ENCODE measurements at places on chromosomes 11 and 22.
A peak's percentile ranks its signal among the peaks of the same experiment; 100 is the strongest.

DNA sequence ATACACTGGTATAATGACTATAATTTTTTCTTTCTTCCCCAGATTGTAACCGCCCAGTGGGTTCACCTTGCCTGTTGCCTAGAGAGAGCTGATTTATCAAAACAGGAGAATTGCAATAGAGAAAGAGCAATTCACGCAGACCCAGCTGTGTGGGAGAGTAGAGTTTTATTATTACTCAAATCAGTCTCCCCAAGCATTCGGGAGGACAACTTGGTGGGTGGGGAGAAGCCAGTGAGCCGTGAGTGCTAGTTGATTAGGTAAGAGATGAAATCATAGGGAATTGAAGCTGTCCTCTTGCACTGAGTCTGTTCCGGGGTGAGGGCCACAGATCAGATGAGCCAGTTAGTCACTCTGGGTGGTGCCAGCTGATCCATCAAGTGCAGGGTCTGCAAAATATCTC, 73.2 kb downstream of the SLC35F2 start:
- DNase-seq, result no peak

GRCh38 chr11:128766591-128767081, 72.8 kb downstream of the FLI1 start:
- no peak for DNase-seq

DNA sequence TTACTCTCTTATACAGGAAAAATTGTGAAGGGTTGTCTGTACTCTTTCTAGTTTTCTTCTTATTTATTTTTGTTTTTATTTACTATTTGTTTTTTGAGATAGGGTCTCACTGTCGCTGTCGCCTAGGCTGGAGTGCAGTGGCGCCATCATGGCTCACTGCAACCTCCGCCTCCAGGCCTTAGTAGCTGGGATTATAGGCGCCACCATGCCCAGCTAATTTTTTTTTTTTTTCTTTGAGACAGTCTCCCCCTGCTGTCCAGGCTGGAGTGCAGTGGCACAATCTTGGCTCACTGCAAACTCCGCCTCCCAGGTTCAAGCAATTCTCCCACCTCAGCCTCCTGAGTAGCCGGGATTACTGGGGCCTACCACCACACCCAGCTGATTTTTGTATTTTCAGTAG, 18.4 kb downstream of the CUL5 start:
- no peak for DNase-seq

DNA sequence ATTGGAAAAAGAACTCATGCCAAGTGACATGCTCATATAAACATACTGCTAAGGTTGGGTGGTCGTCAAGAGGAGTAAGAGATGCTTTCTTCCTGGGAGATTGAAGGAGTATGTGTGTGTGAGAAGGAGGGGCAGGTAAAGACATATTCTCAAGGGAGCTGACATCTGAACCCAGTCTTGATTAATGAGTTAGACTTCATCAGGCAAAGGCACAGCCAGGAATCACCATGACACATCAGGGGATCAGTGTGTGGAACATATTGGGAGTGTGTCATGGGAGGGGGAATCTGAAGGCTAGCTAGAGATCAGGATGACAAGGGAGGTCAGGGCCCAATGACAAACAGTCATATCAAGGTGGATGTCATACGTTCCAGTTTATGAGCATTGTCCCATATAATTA, 14.9 kb downstream of the CNTF start:
- DNase-seq, result no peak

GRCh38 chr11:105986554-105986953, 35.5 kb downstream of the MSANTD4 start:
- DNase-seq, result no peak

GRCh38 chr11:64518928-64519327, 72.1 kb upstream of the SLC22A12 start:
- no peak for DNase-seq

- no peak for DNase-seq
These were observed 224.5 kb downstream of the ADAMTS15 start for GRCh38 chr11:130672911-130673310.

DNA sequence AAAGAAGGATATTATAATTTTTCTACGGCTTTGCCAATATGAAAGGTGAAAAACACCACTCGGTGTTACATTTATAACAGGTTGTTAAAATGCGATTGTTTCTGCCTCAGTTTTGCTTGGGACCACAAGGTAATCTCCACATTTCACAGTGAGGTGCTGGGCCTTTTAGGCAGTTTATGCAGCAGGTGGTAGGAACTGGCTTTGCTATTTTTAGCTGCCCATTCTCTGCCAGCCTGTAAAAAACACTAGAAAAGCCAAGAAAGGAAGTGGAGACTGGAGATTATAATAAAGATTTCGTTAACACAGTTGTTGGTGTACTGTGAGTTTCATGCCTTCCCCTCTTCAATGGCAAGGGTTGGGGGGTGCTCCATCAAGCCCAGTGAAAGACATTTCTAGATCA, 8.0 kb upstream of the MRPL16 start:
- DNase-seq, result no peak

GRCh38 chr11:118436639-118437207, 431 bp downstream of the KMT2A start:
- DNase-seq, result peak; percentile 32

GRCh38 chr11:47130543-47130942, 46.1 kb downstream of the ARFGAP2 start:
- DNase-seq, result no peak

- DNase-seq, result no peak
These were observed 340.1 kb downstream of the NTM start for GRCh38 chr11:131710511-131710910.

GRCh38 chr11:41382927-41383326, 76.5 kb downstream of the LRRC4C start:
- no peak for DNase-seq

DNA sequence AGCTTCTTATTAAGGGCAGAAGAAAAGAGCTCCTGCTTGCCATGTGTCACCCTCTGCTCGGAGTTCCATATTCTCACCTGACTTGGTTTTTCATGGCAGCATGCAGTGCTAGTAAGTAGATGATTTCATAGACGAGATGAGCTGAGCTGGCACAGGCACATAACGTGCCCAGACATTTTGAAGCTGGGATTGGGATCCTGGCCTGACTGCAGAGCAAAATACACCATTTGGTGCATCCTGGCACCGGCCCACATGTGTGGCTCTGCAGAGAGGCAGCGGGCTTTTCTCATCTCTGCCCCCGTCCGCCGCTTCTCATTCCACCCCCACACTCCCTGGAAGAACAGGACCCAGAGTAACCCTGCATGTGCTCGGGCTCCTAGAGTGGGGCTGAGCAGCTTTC, 24.8 kb downstream of the FAM118A start:
- DNase-seq, result no peak

DNA sequence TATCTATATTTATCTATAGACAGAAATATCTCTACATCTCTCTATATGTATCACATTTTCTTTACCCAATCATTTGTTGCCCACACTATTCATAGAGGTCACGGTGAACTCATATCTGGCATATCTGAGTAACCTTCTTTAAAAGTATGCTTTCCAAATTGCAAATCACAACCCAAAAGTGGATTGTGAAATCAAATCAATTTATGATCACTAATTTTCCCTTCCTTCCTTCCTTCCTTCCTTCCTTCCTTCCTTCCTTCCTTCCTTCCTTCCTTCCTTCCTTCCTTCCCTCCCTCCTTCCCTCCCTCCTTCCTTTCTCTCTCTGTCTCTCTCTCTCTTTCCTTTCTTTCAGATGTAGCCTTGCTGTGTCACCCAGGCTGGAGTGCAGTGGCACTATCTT, 448.0 kb upstream of the CCDC90B start:
- DNase-seq, result no peak

GRCh38 chr11:92589512-92589911, 364.9 kb downstream of the FAT3 start:
- DNase-seq, result no peak

DNA sequence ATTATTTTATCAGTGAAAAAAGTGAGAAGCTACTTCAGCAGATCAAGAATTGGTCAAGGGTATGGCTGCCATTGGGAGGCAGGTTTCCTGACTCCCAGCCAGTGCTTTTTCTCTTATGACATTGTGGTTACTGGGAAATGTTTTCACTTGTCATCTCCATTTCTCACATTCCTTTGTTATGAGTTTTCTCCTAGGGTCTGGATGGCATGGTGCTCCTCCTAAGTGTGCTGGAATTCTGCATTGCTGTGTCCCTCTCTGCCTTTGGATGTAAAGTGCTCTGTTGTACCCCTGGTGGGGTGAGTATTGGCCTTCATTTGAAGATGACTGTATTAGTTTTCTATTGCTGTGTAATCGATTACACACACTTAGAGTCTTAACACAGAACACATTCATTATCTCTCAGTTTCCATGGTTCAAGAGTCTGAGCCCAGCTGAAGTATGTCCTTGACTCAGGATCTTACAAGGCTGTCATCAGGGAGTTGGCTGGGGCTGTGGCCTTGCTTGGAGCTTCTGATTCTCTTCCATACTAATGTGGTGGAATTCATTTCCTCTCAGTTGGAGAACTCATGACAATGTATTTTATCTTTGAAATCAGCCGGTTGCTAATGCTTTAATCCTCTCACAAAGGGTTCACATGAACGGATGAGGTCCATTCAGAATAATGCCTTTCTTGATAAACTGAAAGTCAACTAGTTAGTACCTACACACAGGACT, 21.0 kb upstream of the MS4A6E start:
- DNase-seq, result no peak

- no peak for DNase-seq
These were observed 25.9 kb upstream of the SCARF2 start for GRCh38 chr22:20463324-20464095.

GRCh38 chr11:78351979-78352841, 65.4 kb downstream of the GAB2 start:
- DNase-seq, result no peak

DNA sequence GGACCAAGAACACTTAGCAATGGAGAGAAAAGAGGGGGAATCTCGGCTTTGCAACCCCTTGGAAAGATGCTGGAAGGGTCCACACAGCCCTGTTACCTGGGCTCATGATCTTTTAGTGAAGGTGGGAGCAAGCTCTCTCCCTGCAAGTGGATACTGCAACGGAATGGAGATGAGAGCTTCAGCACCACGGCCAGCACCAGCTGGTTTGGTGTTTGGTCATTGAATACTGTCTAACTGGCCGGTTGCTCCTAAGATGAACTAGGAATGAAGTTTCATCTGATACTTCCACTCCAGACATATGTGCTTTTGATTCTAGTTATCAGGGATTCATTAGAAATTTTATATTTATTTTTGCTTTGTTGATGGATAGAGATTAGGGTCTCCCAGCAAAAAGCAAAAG, 16.3 kb downstream of the HTR3A start:
- no peak for DNase-seq

DNA sequence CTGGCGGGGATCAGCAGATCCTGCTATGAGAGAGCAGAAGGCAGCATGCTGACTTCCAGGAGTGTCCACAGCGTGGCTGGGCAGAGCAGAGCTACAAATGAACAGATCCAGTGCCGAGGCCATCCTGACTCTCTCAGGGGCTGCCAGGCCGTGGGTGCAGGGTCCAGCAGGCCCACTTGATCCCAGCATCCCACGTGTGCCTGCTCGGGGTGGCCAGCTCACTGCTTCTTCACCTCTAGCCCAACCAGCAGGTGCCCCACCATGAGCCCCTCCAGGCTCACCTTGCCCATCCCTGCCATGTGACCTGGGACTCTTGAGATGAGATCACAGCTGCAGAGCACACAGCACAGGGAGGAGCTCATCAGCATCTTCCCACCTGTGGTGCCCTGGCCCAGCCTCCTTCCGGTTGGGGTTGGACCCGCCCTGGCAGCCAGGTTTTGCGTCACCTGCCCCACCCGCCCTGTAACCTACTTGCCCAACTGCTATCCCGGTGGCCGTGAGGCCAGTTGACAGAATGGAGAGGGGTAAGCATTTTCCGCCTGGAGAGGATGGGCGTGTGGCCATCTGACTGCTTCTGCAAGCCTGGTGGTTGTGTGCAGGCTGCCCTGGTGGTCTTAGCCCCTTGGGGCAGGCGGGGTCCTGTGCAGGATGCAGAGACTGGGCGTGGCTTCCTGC, 11.0 kb downstream of the TANGO2 start:
- DNase-seq, result no peak

DNA sequence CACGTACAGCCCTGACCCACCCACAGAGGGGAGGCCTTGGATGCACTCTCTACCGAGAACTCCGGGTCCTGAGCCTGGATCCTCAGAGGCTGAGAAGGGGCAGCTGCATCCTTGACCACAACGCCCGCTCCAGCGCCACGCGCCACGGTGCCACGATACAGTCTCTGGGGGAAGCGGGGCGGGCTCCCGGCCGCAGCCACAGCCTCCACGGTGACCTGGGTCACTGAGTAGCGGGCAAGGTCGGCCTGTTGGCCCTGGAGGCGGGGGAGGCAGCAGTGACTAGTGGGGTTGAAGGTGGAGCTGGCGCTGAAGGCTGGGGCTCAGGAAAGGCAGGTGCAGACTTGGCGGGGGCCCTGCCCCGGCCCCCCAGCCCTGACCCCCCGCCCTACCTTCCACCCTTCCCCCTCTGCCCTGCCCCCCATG, 3.9 kb upstream of the IRF7 start:
- no peak for DNase-seq

GRCh38 chr22:48137640-48138039, 1375.2 kb downstream of the TBC1D22A start:
- DNase-seq, result no peak

DNA sequence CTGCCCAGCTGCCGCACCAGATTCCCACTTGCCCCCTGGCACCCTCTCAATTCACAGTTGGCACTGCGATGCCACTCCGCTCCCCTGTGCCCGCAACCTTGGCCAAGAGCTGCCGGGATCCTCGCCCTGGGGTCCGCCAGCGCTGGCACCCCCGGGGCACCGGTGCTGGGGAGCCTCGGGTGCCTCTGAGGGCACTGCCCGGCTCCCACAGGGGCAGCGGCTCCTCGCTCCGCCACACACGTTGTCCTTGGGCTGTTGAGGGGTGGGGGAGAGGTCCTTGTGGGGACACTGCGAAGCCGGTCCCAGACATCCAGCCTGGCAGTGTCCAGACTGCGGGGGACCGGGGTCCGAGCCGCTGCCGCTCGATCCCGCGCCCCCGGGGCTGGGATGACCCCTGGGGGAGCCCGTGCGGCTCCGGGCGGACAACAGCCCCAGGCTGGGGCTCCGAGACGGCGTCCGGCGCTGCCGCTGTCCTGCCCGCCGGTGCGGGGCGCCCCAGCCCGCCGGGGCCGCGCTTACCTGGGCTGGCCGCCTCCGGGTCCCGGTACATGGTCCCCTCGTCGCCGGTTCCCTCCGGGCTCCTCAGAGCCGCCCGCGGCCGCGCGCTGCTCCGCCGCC, 496 bp downstream of the SYT7 start:
- no peak for DNase-seq

- no peak for DNase-seq
These were observed 12.4 kb downstream of the FGF19 start for GRCh38 chr11:69691463-69691862.

DNA sequence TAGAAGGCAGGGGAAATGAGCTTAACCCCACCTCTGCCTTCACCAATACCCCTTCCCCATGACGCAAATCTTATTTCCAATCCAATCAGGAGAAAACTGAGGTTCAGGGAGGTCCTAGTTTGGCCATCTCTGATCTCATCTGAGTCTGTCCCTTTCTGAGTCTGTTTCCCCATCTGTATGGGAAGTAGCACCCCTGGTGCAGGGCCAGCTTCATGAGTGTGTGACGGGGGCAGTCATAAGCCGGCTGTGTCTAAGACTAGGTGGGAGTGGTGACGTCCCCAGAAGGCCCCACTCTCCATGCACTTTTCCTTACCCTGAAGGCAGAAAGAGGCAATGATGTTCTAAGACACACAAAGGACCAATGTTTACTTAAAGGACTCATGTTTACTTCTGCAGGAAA, 72.3 kb downstream of the MN1 start:
- no peak for DNase-seq

GRCh38 chr11:125404811-125405790, 91.0 kb downstream of the FEZ1 start:
- DNase-seq, result peak; percentile 3

Measured in activated CD8-positive, alpha-beta memory T cell treated with anti-CD3 and anti-CD28 coated beads for 1 hour (primary cell).